GM12891 (cell line): ENCODE measurements at places on chromosomes 13 and 19.

DNA sequence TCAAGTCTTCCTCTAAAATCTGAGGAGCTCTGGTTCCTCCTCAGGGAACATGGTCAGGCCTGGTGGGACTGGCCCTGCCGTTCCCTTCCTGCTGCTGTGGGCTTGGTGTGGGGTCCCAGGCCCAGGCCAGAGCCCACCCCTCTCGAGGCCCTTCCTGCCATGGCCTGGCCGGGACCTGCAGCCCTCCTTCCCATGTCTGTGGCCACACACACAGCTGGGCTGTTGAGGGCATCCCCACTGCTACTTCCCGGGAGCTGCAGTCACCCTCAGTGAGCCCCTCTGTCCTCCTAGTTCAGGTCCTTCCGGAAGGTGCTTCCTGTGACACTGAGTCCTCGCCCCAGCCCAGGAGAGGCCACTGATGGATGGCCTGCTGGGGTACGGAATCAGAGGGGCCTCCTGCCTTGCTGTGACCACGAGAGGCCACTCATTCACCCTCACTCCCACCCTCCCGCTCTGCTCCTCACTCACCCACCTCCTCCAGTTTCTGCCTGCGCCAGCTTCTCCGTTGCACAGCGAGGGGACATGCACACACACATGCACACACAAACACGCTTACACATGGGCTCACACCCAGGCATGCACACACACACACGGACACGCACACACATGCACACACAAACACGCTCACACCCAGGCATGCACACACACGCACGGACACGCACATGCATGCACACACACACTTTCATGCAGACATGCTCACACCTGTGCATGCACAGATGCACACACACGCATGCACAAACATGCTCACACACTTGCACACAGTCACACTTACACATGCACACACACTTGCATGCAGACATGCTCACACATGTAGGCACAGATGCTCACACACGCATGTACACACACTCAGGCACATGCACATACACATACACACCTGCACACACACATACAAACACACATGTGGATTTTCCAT lies 7.3 kb upstream of the MCF2L start:
- DNase-seq: no peak

DNA sequence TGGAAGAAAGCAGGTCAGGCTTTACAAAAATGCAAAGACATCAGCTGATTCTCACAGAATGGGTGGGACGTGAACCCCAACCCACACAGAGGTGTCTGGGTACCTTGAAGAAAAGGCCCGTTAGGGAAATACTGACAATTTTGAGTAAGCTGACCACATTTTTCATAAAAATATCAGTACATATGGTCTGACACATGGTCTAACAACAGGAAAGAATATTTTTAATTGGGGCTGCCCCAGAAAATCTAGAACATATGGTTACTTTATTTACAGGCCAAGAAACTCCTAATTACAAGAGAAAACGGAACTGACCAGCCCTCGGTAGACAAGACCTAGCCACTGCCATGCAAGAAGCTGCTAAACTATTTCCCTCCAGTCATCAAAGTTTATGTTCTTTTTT lies 48.7 kb upstream of the ITM2B start:
- DNase-seq: no peak

GRCh38 chr19:38700350-38700901 lies 43.8 kb downstream of the CAPN12 start:
- DNase-seq: no peak

DNA sequence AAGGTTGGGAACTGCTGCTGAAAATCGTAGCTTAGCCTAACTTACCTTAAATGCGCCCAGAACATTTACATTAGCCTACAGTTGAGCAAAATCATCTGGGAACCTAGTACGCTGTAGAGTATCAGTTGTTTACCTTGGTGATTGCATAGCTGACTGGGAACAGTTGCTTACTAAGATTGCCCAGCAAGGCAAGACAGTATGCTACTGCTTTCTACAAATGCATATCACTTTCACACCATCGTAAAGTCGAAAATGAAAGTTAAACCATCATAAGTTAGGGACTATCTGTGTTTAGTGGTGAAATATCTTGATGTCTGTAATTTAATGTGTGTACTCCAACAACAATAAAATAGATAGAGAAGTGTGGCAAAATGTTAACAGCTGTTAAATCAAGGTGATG lies 1670.6 kb upstream of the PCDH20 start:
- DNase-seq: no peak

DNA sequence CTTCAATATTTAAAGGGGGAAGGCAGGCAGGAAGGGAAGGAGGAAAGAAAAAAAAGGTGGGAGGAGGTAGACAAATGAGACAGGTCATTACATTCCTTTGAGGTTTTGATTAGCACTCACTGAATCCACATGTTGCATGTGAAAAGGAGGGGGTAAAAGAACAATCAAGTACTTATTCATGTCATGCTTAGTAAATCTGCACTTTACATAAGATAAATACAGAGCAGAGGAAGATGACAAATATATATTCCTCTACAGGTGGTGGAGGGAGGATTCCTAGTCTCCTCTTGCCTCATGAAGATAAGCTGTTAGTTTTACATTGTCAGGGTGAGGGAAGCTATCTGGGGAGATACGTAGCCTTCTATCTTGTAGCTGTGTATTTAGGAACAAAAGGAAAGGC lies 1645.4 kb upstream of the SPRY2 start:
- no peak for DNase-seq

- no peak for DNase-seq
Measured at GRCh38 chr13:63896321-63896720, 2480.7 kb upstream of the PCDH20 start.

DNA sequence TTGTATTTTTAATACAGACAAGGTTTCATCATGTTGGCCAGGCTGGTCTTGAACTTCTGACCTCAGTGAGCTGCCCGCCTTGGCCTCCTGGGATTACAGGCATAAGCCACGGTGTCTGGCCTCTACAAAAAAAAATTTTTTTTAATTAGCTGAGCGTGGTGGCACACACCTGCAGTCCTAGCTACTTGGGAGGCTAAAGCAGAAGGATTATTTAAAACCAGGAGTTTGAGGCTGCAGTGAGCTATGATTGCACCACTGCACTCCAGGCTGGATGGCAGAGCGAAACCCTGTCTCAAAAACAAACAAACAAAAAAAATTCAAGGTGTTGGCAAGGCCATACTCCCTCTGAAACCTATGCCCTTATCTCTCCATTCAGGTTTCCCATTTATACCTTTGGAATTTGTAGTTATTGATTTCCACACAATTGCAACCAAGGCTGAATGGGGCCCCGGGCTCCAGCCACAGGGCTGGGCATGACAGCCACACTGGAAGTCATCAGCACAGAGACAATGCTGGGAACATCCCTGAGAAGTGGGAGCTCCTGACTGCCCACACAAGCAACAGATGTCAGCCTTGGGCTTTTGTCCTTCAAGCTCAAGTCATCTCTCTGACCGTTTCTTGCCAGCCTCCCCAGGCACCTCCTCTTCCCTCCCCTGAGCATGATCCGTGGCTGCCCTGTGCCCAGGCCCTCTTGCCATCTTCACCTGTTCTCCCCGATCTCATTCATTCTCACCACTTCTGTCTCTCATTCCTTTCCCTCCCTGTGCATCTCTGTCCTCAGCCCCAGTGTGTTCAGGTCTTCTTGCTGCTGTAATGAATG lies 27.2 kb upstream of the CALM3 start:
- no peak for DNase-seq

DNA sequence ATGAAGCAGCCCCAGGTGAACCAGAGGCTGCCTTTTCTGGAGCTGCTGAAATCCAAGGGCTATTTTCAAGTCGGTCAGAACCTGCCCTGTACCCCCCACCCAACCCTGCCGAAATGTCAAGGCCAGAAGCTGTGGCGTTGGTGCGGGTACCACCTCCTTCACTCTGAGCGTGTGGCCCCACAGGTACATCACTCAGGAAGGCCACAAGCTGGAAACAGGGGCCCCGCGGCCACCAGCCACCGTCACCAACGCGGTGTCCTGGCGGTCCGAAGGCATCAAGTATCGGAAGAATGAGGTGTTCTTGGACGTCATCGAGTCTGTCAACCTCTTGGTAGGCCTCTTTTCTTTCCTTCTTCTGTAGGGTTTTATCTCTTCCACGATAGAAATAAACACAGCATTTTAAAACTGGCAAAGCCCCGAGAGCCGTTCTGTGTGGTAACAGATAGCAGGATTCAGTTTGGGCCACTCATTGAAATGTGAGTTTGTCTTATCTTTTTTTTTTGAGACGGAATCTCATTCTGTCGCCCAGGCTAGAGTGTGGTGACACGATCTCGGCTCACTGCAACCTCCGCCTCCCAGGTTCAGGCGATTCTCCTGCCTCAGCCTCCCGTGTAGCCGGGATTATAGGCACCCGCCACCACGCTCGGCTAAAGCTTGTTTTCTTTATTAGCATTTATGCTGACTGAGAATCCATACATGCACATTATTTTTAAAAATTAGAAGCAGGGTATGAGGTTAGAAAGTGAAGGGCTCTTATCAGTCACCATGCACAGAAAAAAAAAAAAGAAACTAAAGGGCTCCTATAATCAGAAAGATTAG lies 11.3 kb downstream of the AP1M1 start:
- DNase-seq: no peak

DNA sequence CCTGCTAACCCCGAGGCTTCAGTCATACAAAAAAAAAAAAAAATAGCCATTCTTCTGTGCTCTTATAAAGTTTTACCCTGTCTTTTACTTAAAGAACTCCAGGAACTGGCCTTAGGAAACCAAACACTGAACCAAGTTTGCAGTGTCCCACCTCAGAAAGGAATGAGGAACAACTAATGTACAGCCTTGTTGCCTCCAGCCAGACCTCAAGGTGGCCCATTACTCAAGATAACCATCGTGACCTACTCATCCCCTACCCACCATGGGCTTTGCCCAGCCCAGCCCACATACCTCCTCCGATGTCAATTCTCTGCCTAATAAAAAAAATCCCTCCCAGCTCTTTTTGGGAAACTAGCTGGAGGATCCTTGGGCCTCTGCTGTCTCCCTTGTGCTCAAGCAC lies 133.2 kb downstream of the STARD13 start:
- no peak for DNase-seq

DNA sequence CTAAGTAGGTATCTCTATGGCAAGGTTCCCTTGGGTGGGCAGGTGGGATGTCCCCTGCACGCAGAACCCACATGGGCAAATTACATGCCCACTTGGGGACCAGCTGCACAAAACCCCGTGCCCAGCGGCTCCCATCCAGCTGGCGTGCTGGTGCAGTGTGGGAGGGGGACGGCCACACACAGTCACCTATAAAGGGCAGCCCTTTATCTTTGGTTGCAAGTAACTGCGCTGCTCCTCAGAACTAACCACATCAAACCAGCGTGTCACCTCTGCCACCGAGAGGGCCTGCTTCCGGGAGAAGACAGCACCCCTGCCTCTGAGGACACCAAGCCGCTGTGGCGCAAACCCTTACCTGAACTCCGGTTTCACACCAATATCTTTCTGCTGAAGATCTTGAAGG lies 32.2 kb downstream of the ANKRD27 start:
- DNase-seq: no peak

GRCh38 chr13:35614666-35615065 lies 138.2 kb upstream of the MAB21L1 start:
- no peak for DNase-seq

DNA sequence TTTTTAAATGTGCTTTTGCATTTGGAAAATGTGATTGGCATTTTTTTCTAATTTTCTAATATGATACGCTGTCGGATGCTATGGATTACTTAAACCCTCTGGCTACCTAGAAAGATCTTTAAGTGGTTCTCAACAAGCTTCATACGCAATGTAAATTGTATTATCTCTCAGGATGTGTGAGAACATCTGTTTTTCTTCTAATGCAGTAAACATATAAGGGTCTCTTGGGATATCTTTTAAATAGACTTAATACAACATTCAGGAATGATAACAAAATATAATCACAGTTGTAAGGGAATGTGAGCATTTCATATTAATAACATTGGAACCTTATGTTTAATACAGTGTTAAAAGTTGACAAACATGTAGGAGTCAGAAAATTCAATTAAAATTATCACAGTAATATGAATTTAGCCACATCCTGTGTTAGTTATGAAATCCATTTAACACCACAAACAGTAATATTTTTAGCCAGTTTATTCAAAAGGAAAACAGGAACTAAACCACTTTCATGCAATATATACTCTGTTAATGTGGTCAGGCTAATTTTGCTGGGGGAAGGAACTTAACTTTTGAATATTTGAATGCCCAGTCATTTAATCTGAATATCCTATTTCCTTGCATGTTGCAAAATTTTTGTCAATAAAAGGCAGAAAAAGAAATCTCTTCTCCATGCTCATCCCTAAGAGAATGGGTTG lies 15.0 kb upstream of the ALOX5AP start:
- no peak for DNase-seq

DNA sequence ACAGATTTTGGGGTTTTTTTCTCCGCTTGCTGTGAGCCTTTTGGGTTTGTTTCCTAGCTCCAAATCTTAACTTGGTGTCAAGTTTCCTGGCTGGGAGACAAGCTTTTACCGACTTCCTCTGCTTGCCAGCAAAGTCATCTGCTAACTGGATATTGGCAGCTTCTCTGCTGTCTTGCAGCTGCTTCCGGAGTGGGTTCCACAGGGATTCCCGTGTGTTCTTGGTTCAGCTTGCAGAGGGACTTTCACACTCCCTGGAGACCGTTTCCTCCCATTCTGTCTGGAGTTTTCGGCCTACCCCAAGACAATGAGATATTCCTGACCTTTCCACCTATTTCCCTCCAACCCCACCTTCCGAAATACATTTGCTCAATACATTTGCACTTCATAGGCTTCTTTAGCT lies 2.2 kb upstream of the COLGALT1 start:
- DNase-seq: no peak

DNA sequence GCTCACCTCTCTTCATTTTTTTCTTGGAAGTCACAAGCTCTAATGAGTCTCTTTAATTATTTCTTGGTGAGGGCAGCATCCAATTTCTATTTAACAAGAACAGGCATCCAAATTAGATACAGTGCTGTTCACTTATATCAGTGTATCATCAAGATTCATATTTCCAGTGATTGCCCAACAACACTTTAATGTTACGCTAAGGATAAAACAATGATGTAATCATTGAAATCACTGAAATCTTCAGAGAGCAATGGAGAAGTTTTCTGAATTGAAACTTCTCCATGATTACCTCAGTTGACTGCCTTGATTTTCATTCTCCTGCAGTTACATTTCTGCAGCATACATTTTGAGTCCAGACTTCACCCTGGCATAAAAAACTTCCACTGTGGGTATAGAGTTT lies 17.1 kb upstream of the LRCH1 start:
- no peak for DNase-seq

DNA sequence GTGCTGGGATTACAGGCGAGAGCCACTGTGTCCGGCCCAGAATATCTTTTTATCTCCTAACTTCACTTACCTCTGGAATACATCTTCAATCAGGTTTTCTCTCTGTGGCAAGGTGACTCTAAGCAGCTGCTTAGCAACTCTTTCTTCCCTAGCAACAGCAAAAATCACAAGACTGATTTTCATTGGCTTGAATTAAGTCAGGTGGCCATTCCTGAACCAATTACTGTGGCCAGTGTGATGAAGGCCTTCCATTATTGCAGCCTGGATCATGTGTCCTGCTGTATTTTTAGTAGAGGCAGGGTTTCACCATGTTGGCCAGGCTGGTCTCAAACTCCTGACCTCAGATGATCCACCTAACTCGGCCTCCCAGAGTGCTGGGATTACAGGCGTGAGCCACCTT lies 9.0 kb upstream of the LTBP4 start:
- peak; percentile 69 for DNase-seq
